AG04450 (cell line): ENCODE measurements at places on chromosomes 6 and 20.

- peak; percentile 11 for DNase-seq
Observed at GRCh38 chr6:111057074-111057752, 30.1 kb upstream of the SLC16A10 start.

- no peak for DNase-seq
Observed at GRCh38 chr6:97963193-97963592, 680.2 kb upstream of the MMS22L start.

DNA sequence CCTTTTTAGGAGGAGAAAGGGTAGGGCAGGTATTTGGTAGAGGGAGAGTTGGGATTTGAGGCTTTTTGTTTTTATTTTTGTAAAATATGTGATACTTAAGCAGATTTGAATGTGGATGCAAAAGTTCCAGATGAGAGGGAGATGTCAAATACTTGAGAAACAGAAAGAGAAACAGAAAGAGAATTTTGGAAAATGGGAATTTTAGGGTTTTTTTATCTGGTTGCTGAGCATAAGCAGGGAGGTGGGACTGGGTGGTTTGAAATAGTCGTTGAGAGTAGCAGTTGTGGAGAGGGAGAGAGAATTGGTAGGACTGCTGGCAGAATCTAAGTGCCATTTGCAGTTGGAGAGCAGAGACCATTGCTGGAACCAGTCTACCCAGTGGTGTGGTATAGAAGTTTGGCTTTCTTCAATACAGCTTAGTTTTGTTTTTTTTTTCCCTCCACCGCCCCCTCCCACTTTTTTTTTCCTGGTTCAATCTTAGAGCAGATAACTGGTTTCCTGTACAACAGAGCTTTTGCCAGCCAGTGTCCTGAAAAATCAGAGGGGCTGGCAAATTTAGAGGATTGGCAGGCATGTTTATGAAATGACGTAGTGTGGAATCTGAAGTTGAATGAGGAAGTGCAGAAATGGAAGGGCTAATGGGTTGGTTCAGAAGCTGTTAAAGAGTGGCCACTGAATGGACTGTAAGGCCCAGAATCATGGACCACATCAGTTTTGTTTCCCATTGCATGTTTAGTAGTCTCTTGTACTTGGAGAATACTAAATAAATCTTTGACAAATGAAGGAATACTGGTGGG, 68.7 kb downstream of the ATRN start:
- no peak for DNase-seq

DNA sequence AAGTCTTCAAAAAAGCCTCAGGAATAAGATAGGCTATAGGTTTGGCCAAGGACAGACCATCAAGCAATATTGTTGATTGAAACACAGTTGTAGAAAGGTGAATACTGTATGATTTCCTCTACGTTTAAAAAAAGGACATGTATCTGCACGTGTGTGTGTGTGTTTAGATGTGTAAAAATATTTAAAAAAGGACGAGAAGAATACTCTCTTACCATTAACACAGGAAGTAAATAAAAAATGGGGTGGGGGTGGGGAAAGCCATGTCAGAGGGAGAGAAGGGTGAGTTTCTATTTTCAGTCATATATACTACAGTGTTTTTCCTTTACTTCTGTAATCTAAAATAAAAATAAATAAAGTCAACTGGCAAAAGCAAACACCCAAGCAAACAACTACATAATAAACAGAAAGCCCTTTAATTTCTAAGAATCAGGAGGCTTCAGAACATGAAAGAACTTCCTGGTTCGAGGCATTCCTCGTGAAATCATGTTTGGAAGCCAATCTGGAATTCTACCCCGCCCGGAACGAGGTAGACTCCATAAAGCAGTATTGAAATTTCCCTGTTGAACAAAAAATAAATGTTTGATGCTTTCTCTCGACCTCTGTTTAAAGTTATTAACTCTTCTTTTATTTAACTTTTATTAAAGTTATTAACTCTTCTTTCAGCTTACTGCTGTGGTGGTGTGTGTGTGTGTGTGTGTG, 158.1 kb upstream of the ZNF217 start:
- no peak for DNase-seq

DNA sequence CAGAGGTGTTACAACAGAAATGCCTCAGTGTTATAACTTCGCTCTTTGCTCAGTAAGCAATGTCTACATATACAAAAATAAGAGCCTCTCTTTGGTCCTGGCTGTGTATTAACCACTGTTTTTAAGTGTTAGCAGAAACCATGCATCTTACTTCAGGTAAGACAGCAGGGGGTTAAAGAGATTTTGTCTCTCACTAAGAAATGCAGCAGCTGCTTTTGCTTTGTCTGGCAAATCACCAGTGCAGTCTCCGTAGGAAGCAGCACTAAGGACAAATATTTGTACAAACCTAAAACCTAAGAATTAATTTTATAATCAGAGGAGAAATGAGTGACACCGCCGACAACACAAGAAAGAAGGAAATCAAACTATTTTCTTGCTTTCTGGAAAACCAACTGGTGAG, 758 bp downstream of the SMIM28 start:
- DNase-seq = no peak

DNA sequence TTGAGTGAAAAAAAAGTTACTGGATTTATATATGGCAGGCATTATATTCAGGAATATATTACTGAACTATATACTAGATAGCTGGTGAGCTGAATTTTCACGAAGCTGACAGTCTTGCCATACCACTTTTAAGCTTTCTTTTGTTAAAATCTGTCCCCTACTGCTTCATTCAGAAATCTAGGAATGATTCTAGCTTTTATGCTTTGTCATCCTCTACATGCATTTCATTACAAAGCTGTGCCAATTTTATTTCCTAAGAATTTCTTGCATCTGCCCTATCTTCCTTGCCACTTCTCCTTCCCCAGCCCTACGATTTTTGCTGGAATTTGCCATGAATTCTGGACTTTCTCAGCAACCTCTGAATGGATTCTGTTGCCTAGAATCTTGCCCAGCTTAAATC, 158.5 kb upstream of the ADGRB3 start:
- DNase-seq = no peak
